GM23338 (cell line): ENCODE measurements at places on chromosomes 1 and 21. TPM values are rescaled to one million over a fixed set of nuclear protein-coding genes. Genes with fewer than 3 reads are reported as not detected.
A peak's percentile ranks its signal among the peaks of the same experiment; 100 is the strongest.

The C1orf21 gene
- total RNA-seq: 28.0 and 34.2 TPM in 2 replicates

The LENEP gene
- total RNA-seq: 1.5 and 1.6 TPM in 2 replicates

The CD48 gene
- 0.45 TPM in 1 of 2 replicates, not detected in the other for total RNA-seq

The KCNJ9 gene
- total RNA-seq: 0.08 and 0.24 TPM in 2 replicates

The CD101 gene
- total RNA-seq: 0.74 and 1.2 TPM in 2 replicates

DNA sequence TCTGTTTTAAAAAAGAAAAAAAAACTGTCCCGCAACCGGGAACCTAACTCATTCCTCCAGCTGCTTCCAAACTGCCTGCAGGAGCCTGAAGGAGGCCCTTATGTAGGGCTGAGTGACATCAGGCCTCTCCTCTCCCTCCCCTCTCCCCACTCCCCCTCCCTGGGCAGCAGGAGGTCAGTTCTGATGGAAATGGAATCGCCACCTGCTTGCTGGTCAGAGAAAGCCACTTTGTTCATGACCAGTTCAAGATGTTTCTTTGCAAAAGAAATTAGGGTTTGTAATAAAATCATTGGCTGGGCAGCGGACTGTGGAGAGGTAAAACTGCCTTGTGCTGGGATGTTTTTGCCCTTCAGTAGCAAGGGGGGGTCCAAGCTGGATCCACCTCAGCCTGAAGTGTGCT, at the start of gene MAP1LC3C:
Gene MAP1LC3C, minus strand, starts transcription at position 73 of the 400 bp plus-strand sequence. CDS start 90 bp downstream, outside the sequence.
- H3K4me1 ChIP-seq: peaks cover 11% of the 10 kb centered on the region
- H3K27ac ChIP-seq: no peak within 1 kb of the TSS
- H3K27me3 ChIP-seq: no peaks in the 10 kb centered on the region
- DNase-seq: peak; percentile 28

The RBP7 gene
- 3.2 and 11.7 TPM in 2 replicates for total RNA-seq

DNA sequence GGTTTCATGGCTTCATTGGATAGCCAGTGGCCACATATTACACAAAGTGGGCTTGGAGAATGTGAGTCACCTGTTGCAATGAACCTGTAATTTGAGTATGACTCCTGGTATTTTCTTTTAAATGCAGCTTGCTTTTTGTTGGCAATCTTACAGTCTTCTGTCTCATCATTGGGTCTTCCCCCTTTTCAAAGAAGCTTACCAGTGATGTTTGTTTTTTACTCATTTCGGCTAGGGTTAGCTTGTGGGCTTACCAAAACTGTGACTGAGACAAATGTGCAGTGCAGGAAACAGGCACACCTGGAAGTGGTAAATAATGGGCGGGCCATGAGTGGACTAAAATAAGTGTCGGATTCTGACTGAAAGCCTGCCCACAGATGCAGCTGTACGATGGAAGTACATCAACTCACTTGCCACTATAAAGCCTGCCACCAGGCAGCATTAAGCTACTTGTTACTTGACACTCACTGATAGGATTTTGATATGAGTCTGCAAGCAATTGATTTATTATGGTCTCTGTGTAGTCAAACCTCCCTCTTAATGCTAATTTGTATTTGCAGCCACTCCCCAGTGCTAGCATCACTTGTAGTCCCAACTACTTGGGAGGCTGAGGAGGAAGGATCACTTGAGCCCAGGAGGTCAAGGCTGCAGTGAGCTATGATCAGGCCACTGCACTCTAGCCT, 4.2 kb downstream of the HHAT start:
- H3K36me3 ChIP-seq: no peaks in the 10 kb centered on the region
- no peak for DNase-seq
- peaks cover 77% of the 10 kb centered on the region for H3K27me3 ChIP-seq
- peaks cover 6% of the 10 kb centered on the region; the same call in 1 of the 2 replicates for H3K4me1 ChIP-seq

- no peaks in the 10 kb centered on the region for H3K27me3 ChIP-seq
Observed at GRCh38 chr1:59699227-59699847, 115.4 kb upstream of the HOOK1 start.

DNA sequence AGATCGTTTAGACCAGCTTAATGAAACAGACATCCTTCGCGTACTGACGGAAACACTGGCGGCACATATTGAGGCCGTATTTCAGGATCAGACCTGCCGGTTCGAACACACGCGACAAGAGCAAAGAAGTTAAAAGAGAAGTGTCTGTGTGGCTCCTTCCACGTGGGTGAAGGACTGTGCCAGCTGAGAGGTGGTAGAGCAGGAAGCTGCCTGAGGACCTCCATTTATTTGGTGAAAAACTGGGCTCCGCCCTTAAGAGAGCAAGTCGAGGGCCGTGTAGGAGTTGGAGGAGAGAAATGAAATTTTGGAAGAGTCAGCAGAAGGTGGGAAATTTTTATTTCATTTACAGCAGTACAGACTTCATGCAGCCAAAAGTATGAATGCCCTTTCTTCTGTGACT, 38.8 kb upstream of the ADORA3 start:
- H3K36me3 ChIP-seq: no peaks in the 10 kb centered on the region
- peaks cover 10% of the 10 kb centered on the region for H3K4me1 ChIP-seq
- no peak overlapping the region for H3K4me3 ChIP-seq
- no peaks in the 10 kb centered on the region for H3K27me3 ChIP-seq
- DNase-seq: peak; percentile 24

DNA sequence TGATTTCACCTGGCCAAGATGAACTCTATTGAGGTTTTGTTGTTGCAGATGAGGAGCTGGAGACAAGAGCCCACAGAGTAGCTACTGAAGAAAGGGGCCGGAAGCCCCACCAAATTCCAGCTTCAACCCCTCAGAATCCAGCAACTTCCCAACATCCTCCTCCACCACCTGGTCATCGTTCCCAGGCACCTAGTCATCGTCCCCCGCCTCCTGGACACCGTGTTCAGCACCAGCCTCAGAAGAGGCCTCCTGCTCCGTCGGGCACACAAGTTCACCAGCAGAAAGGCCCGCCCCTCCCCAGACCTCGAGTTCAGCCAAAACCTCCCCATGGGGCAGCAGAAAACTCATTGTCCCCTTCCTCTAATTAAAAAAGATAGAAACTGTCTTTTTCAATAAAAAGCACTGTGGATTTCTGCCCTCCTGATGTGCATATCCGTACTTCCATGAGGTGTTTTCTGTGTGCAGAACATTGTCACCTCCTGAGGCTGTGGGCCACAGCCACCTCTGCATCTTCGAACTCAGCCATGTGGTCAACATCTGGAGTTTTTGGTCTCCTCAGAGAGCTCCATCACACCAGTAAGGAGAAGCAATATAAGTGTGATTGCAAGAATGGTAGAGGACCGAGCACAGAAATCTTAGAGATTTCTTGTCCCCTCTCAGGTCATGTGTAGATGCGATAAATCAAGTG, 14.3 kb downstream of the CD2 start:
- DNase-seq: no peak
- no peak overlapping the region for H3K27ac ChIP-seq
- H3K27me3 ChIP-seq: no peaks in the 10 kb centered on the region
- H3K4me1 ChIP-seq: no peaks in the 10 kb centered on the region
- no peak overlapping the region for H3K4me3 ChIP-seq

The TRNP1 gene
- 54.3 and 69.3 TPM in 2 replicates for total RNA-seq

DNA sequence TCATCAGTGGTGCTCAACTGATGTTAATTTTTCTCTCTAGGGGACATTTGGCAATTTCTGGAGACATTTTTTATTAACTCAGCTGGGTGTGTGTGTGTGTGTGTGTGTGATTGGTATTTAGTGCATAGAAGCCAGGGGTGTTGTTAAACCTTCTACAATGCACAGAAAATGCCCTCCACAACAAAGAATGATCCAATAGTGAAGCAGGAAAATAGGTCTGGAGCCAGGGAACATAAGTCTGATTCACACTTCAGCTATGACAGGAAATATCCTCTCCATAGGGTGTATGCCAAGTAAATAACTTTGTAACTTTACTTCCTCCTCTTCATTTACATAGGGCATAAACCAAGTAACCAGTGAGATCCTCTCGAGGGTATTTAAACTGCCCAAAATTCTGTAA, 25.1 kb upstream of the TMEM61 start:
- H3K4me1 ChIP-seq: peaks cover 16% of the 10 kb centered on the region
- no peaks in the 10 kb centered on the region for H3K27me3 ChIP-seq
- no peak for DNase-seq

DNA sequence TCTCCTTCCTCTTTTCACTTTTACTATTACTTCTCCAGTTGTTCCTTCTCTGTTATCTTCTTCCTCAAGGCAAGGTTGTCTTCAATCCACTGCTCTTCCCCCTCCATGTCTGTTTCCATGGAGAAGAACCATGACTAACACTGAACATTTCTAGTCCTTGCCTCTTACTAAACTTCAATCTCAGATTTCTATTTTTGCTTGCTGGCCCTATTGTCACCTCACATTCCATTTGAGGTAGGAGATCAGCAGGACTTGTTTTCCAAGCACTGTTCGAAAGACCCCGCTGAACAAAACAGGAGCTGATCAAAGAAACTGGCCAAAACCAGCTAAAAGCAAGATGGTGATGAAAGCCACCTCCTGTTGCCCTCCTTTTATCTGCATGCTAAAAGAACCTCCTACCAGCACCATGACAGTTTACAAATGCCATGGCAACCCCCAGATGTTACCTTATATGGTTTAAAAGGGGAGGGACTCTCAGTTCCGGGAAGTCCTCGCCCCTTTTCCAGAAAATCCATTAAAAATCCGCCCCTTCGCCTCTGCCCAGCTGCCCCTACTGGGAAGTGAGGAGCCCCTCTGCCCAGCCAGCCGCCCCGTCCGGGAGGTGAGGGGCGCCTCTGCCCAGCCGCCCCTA, 22.6 kb downstream of the GON4L start:
- no peaks in the 10 kb centered on the region for H3K4me1 ChIP-seq
- H3K27ac ChIP-seq: peak overlapping the region; percentile 78
- no peaks in the 10 kb centered on the region for H3K27me3 ChIP-seq
- peaks cover 5% of the 10 kb centered on the region; the same call in 1 of the 2 replicates for H3K36me3 ChIP-seq
- peak; percentile 78 for DNase-seq

The PTPN22 gene
- not detected in 2 replicates for total RNA-seq

DNA sequence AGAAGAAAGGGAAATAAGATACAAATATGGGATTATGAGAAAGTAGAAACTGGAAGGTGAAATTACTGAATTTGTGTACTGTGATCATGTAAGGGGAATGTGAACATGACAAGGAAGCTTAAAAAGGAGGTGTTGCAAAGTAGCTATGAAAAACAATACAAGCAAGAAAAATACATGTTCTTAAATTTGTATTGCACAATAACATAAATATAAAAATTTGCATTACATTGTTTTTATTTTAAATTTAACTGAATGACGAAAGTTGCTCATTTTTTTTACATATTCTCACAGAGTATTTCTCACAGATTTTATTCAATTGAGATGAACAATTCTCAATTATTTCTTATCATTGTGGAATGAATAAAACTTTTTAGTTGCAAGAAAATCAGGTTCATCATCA, 874.8 kb downstream of the AMY1C start:
- H3K4me1 ChIP-seq: no peaks in the 10 kb centered on the region
- no peak overlapping the region for H3K27ac ChIP-seq
- H3K36me3 ChIP-seq: no peaks in the 10 kb centered on the region
- no peak for DNase-seq
- no peak overlapping the region for H3K4me3 ChIP-seq
